ENCODE measurements at places on chromosomes 3 and 15.

DNA sequence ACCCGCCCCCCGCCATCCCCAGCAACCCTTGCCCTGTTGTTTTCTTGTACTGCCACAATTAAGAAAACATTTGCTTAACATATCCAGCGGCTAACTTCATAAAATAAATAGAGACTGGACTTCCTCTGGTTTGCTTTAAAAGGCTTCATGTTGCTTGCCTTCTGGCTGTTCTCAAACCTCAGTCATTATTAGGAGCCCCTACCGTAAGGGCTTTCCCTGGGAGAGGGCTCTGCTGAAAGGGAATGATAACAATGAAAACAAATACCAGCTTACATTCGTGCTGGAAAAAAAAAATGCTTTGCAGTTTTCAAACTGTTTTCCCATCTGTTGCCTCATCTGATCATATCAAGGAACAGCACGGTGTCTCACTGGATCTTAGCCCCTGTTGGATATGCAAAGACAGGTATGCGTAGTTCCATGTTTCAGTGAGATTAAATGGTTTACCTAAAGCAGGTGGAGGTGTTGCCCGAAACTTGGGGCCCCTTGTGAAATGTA is 77.2 kb upstream of the VGLL4 start:
- no peak for DNase-seq

- no peak for DNase-seq
Measured at GRCh38 chr3:133915685-133916658, 20.3 kb upstream of the RAB6B start.

- no peak for DNase-seq
Measured at GRCh38 chr15:99568625-99569352, 3.0 kb downstream of the MEF2A start.

- no peak for DNase-seq
Measured at GRCh38 chr3:165805946-165806561, 31.2 kb downstream of the BCHE start.

DNA sequence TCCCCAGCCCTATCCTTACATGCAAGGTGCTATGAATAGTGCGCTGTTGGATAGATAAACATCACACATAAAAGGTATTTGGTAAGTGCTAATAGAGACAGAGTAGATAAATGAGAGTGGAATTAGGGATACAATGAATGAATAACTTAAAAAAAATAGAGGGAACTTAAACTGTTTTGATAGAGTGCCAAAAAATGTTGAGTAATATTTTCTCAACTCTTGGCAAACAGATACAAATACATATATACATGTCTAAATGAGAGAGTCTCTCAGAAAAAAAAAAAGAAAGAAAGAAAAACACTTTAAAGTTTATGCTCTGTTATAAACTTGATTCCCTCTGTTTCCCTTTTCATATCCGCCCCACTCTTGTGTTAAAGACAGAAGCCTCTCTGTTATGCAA is 667.4 kb downstream of the ROBO2 start:
- no peak for DNase-seq

DNA sequence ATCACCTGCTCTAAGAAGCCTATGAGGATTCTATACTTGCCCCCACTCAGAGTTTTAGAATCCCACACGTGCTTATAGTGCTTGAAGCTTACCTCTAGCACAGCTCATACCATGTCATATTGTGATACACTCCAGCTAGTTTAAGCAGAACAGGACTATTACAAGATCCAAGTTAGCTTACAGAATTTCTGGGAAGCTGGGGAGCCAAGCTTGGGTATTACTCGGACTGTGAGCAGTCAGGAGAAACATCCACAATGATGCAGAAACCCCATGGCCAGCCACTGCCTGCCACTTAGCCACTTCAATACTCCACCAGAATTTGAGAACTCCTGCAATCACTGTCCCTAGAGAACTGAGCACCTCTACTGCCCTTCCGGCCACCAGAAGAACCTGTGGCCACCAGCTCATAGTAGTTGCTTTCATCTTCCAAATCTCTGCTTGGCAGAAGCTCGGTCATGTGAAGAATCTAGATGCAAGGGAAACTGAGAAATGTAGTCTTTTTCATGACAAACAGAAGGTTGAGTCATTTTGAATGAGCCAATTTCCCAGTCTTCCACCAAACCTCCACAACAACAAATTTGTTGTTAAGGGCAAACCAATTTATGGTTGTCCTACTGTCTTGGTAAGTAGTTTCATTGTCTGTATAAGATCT is 27.7 kb upstream of the SSR3 start:
- DNase-seq: no peak

- no peak for DNase-seq
Measured at GRCh38 chr3:27978440-27978839, 256.3 kb upstream of the EOMES start.

- DNase-seq: no peak
Measured at GRCh38 chr15:52745326-52746161, 44.6 kb downstream of the ONECUT1 start.

DNA sequence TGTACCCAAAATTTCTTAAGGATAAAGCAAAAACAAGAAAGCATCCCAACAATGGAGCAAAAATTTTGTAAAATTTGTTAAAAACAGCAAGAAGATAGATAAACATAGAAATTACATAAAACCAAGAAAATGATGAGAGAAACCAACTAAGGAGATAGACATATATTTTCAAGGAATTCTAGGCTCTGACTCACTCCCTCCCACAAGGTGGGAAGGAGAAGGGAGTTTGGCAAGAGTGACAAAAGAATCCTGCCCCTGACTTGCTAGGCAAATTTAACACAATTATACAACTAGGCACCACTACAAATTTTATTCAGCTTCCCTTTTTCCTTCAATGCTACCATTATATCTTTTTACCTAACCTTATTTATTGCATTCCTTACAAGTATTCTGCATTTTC is 70.9 kb downstream of the MYO9A start:
- no peak for DNase-seq

DNA sequence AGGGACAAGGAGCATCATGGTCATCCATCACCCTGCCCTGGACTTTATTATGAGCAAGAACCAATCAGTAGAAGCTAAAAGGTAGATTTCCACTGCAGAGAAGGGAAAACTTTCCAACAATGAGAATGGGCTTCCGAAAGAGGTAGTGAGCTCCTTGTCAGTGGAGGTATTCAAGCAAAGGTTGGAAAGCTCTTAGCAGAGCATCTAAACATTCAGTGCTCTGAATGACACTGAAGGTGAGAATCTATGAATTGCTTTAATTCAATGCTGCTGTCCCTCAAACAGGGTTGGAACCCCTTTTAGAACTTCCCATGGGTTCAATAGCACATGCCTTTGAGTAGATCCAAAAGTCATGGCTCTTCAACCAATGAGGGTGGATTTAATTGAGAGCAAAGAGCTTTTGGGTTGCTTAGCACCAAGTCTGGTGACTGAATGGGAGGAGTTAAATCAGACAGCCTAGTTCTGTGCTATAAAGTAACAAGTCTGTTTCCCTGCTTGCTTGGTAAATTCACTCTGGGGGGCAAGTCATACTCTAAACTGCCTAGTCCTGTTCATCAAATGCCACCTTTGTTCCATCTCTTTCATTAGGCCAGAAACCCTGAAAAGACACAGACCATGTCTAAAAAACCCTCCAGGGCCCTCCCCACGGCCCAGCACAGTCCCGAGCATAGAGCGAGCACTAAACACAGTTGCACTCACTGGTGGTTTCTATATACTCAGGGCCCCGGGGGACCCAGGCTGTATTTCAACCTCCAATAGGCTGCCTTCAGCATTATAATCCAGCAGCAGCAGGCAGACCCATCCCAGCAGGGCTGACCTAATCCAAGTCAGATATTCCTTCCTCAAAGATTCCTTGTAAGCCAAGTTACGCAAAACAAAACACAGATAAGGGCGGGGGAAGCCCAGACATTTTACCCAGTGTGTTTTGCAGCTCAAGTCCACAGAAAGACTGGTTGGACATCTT is 161.2 kb downstream of the MEGF11 start:
- no peak for DNase-seq

DNA sequence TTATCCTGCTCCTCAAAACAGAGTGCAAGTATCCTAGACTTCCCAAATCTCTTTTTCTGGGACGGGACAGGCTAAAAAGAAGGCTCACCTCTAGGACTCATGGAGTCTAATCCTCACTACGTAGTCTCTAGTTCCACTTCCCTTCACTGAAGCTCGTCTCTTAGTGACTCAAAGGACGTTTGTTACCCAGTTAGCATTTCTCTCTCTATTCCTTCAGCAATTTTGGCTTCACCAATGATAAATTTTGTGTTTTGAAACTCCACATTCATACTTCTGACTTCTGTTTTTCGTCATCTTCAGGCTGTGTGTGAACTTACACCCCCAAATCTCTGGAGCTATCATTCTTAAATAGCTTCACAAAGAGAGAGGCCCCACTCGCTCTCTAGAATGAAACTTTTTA is 627.1 kb downstream of the NAALADL2 start:
- DNase-seq: no peak

- DNase-seq: no peak
Measured at GRCh38 chr3:157585386-157585785, 82.2 kb upstream of the VEPH1 start.

GRCh38 chr15:63013052-63013808 is 29.3 kb upstream of the TPM1 start:
- DNase-seq: no peak

DNA sequence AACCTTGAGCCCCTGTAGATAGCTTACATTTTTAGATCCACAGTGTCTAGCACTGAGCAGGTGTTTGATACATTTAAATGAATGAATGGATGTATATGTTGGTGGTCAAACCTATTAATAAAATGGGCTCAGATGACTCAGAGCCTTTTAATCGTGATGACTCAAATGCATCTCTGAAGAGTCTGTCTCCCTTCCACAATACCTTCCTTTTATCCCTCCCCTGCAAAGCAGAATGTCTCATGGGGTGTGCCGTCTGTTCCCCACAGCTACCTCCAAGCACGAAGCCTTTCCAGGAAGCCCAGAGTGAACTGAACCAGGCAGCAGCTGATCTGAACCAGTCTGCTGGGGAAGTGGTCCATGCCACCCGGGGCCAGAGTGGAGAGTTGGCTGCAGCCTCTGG is 303.5 kb upstream of the TPM1 start:
- no peak for DNase-seq

GRCh38 chr15:60350108-60350507 is 47.7 kb downstream of the ANXA2 start:
- DNase-seq: no peak

- no peak for DNase-seq
Measured at GRCh38 chr15:79858469-79858868, 38.3 kb downstream of the MTHFS start.

GRCh38 chr15:90419206-90419605 is 31.2 kb downstream of the IQGAP1 start:
- DNase-seq: no peak

GRCh38 chr15:66673410-66674322 is 28.4 kb upstream of the SMAD6 start:
- no peak for DNase-seq

GRCh38 chr3:124805671-124806070 is 75.4 kb downstream of the UMPS start:
- DNase-seq: no peak

DNA sequence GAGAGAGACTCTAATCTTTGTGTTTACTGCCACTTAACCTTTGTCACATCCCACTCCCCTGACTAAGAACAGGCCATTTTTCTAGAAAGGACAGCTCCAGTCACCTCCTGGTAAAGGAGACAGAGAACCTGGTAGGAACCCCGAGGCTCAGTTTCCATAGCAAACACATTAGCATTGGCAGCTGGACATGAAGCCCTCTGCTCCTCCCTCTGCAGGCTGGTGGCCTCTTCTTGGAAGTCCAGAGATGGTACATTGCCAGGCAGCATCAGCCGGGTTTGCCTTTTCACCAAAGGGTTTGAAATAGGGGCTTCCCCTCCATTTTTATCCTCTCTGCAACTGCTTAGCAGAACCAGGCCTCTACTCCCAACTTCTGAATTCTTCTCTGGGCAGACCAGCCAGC is 213.4 kb upstream of the SEMA6D start:
- no peak for DNase-seq

DNA sequence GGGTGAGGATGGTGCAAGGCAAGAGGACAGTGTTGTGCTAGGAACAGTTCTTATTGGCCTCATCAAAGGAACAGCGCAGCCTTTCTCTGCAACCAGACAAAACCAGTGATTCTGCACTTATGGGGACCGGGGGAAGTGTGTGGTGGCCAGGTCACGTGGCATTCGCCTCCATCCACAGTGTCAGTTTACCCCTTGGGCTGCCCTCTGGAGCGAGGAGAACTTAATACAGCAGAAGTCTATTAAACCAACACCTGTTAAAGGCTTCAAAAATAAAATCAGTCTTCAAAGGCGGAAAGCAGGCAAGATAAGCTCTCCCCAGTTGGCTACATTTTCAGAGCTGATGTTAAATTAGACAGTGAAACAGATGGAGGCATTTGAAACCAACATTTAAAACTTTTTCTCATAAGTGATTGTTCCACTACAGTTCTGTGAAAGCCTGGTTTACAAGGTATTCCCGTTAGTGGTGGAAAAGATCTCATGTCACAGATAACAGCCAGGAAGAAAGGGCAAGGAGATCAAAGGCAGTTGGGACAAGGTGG is 75.2 kb downstream of the LRIG1 start:
- no peak for DNase-seq

GRCh38 chr3:65126527-65127410 is 439.0 kb upstream of the ADAMTS9 start:
- DNase-seq: no peak

All from COR-L47 (cell line).